ENCODE measurements at places on chromosomes 3 and 15.
A peak's percentile ranks its signal among the peaks of the same experiment; 100 is the strongest.

GRCh38 chr3:183163563-183163962 lies 1.0 kb upstream of the LAMP3 start:
- DNase-seq, result no peak

- DNase-seq, result peak; percentile 62
Observed at GRCh38 chr3:172646439-172647015, 64.3 kb downstream of the NCEH1 start.

- no peak for DNase-seq
Observed at GRCh38 chr3:4548780-4549179, 55.6 kb downstream of the ITPR1 start.

- DNase-seq, result no peak
Observed at GRCh38 chr15:64333986-64334929, 21.7 kb downstream of the CSNK1G1 start.

DNA sequence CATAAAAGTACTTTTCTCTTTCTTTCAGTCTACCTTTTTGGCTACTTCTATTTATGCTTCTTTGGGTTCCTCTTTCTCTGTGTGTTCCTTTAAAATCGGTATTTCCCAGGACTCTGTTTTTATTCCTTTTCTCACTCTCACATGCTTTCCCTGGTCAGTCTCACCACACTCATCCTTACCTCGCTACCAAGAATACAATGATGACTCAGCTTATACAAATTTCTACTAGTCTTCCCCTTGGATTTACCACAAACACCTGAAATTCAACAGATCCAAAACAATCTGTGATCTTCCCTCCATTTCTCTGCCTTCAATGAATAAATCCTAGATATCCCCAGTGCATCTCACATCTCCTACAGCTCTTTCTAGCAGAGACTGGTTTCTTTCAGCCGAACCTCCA lies 52.9 kb downstream of the TUBGCP4 start:
- no peak for DNase-seq

DNA sequence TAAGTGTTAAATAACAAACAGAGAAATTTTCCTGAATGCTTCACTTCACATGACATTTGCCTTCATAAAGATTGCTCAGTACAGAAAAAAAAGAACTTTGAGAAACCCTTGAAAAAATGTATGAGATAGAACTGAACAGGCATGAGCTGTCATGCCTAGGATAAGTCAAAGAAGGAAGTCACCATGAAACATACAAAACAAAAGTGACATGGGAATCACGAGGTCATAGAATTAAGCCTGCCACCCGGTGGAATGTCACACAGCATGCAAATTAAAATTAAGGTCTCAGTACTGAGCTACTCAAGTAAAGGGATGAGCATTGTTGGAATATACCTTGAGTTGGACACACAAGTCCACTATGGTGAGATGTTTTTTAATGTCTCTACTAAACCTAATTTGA lies 652.5 kb upstream of the NECTIN3 start:
- DNase-seq, result no peak

GRCh38 chr3:73653877-73654276 lies 29.1 kb upstream of the PDZRN3 start:
- no peak for DNase-seq

GRCh38 chr15:34011481-34011880 lies 27.5 kb downstream of the AVEN start:
- no peak for DNase-seq

All from LNCaP clone FGC (cell line).